ENCODE measurements at places on chromosomes 12 and 14.

- no peak for DNase-seq
These were observed 19.6 kb downstream of the LGMN start for GRCh38 chr14:92728759-92729364.

- no peak for DNase-seq
These were observed 27.4 kb downstream of the GALNT16 start for GRCh38 chr14:69287098-69288010.

GRCh38 chr12:130194154-130194553 is 31.9 kb downstream of the FZD10 start:
- no peak for DNase-seq

DNA sequence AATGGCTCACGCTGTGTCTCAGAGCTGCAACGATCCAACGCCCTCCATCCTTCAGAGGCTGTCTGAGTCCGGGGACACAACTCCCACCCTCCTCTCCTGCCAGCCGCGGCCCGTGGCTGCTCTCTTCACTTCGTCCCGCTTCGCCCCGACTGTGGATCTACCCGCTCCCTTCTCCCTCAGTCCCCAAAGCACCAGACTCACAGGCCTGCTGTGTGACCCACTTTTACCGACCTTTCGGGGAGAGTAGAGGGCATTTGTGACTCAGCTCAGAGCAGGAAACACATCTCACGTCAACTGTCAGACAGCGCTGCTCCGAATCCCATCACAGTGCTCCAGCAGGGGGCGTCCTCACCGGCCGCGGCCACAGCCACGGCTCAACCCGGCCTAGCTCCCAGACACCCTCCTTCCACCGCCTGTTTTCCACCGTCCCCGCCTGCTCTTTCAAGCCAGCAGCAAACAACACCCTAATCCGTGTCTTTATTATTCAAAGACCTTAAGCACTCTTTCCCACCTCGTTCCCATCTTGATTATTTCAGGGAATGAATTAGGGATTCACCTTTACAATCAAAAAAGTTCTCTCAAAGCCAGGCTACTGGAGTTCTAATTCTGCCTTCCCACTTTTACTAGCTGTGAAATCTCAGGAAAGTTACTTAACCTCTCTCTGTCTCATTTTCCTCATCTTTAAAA is 5.0 kb upstream of the AQP2 start:
- peak; percentile 74 for DNase-seq

DNA sequence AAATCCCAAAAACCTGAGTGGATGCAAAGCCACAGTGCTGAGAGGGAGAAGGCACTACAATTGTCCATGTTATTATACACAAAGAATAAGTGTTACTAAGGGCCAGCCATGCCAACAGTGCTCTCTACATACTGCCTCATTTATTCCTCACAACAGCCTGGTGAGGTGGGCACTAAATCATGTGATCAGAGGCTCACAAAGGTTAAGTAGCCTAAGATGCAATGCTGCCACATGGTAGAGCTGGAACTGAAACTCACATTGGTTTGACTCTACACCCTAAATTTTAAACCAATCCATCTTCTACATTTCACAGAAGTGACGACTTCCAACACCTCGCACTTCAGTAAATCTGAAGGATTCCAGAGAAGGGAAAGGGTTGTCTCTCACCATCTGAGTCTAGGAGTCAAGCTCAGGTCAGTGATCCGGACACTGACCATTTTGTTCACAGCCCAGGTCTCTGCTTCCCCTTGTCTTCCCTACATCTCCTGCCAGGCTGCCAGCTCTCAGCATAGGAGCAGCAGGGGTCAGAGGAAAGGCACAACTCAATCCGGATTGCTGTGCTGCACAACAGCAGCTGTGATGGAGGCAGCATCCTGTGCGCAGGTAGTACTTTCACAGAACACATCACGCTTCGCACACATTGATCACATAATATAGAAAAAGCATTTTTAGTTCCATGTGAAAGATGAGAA is 29.6 kb downstream of the NID2 start:
- DNase-seq: no peak

Measured in stimulated activated CD4-positive, alpha-beta T cell treated with anti-CD3 and anti-CD28 coated beads, Interleukin-12 subunit alpha, Interleukin-12 subunit beta, amount 100 ng/mL, for 24 hours (primary cell).